HAP-1 (cell line): ENCODE measurements at places on chromosomes 3 and 15.

GRCh38 chr3:180633722-180634121 lies 31.8 kb downstream of the TTC14 start:
- no peak for DNase-seq

- DNase-seq: no peak
Measured at GRCh38 chr3:149375501-149376196, 1.8 kb downstream of the TM4SF1 start.

DNA sequence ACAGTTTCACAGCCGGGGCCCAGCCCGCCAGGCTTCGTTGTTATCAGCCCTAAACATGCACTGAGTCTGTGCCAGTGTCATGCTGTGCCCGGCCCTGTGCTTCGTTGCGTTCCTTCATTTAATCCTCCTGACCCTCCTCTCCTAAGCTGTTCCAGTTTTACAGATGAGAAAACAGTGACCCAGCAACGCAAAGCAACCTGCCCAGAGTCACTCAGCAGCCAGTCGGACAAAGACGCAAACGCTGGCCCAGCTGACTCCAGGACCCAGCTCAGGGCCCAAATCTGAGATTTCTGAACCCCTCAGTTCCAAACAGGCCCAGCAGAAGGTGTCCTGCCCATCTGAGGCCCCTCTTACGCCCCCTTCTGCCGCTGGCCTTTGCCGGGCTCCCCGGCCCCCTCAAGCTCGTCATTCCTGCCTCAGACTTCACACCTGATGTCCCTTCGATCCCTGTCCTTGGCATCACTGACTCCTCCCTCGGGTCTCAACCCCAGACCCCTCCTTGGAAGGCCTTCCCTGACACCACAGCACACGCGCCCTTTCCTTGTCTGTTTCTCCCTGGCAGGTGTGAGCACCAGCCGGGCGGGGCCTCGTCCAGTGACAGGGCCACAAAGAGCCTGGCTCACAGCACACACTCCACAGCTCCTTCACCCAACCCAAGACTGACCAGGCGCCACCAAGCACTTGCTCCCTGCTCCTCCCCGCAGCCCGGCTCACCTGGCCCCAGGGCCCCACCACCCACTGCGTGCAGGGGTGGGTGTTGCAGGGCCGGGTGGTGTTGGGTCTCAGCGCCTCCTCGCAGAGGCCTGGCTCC lies 48.1 kb downstream of the ADAMTS7 start:
- no peak for DNase-seq

- no peak for DNase-seq
Measured at GRCh38 chr15:60758961-60759729, 280.2 kb upstream of the ICE2 start.

DNA sequence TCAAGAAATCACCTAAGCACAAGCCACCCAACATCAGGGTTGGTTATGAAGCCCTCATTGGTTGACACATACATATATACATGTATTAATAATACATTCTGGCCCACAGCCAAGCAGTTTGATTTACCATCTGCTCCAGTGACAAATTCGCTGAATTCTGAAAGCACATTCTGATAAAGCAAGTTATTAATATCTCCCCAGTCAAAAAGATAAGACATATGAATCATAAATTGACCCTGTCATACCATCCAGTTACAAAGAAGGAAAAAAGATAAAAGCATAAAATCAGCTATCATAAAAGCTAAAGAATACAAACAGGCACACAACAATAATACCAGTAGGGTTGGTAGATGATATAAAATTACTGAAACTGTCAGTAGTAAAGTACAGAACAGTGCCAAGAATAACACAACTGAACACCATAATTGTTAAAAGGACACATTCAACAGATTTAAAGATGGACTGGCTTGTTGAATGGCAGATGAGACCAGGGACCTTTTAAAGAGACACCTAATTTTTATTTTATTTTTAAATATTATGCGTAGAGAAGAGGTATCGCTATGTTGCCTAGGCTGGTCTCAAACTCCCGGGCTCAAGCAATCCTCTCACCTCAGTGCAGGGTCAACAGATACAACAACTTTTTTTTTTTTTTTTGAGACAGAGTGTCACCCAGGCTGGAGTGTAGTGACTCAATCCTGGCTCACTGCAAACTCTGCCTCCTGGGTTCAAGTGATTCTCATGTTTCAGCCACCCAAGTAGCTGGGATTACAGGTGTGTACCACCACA lies 7.7 kb downstream of the SNX4 start:
- DNase-seq: no peak

- DNase-seq: peak; percentile 86
Measured at GRCh38 chr15:33358306-33358705, 47.5 kb downstream of the RYR3 start.

DNA sequence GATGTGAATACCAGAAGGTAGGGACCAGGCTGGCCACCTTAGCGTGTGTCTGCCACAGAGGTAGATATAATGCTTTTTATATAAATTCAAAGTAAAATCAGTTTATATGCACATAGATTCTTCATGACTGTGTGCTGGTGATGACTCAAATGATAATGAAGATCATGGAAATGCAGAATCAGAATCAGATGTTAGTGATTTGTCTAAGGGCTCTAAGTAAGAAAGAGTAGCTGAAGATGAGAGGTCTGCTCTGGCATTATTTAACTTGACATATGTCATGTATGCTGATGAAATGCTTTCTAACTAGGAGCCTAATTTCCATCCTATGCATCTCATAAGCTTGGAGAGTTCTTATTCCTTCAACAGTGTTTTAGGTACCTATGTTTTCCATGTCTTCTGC lies 50.3 kb upstream of the DPH6 start:
- no peak for DNase-seq

DNA sequence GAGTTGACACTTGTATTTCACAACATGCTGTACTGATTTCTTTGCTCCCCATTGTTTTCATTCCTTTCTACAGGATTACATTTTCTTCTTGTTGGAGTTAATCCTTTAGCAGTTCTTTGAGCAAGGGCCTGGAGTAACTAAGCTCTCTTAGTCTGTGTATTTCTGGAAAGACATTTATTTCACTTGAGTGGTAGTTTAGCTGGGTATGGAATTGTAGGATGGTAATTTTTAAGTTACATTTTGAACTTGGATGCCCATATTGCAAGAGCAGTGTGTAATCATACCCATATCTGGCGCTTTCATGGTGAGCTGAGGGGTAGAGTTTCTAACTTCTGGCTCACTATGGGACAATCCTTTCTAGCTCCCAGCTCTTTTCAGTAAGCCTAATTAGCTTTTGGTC lies 74.6 kb downstream of the SLC6A11 start:
- no peak for DNase-seq

GRCh38 chr3:123552768-123553167 lies 32.1 kb downstream of the HACD2 start:
- DNase-seq: no peak

- DNase-seq: no peak
Measured at GRCh38 chr15:74370471-74370870, 3.0 kb upstream of the CYP11A1 start.
